ENCODE measurements at places on chromosomes 3 and 15.

- no peaks in the 10 kb centered on the region for H3K4me1 ChIP-seq
- no peaks in the 10 kb centered on the region for H3K36me3 ChIP-seq
- H3K27me3 ChIP-seq: peaks cover 10% of the 10 kb centered on the region
These were observed 24.1 kb downstream of the GJD2 start for GRCh38 chr15:34730701-34731100.

GRCh38 chr3:63580151-63580550 lies 72.3 kb upstream of the SNTN start:
- no peak overlapping the region for H3K4me3 ChIP-seq
- no peaks in the 10 kb centered on the region for H3K27me3 ChIP-seq
- H3K27ac ChIP-seq: no peak overlapping the region
- H3K36me3 ChIP-seq: no peaks in the 10 kb centered on the region
- H3K4me1 ChIP-seq: no peaks in the 10 kb centered on the region
- no peak for DNase-seq

- peaks cover 4% of the 10 kb centered on the region for H3K4me1 ChIP-seq
- no peak for DNase-seq
- peaks cover 21% of the 10 kb centered on the region for H3K27me3 ChIP-seq
- H3K36me3 ChIP-seq: no peaks in the 10 kb centered on the region
- H3K4me3 ChIP-seq: no peak overlapping the region
These were observed 1.9 kb downstream of the TMIE start for GRCh38 chr3:46703013-46703520.

DNA sequence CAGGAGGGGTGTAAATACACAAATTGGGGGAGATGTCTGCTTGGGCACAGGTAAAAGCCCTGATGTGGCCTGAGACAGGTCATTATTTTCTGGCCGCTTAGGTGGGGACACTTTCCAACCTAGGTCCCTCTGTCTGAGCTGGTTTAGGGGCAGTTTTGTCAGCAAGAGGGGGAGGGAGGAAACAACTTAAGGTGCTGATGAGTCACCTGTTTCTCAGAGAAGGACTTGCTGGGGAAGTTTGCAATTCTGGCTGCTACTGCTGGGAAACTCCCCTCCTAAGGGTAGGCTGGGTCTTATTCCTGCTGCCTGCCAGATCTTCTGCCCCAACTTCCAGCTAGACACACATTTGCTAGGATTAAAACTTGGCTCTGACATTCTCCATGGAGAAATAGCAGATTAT lies 4.8 kb upstream of the RHOV start:
- H3K36me3 ChIP-seq: no peaks in the 10 kb centered on the region
- H3K4me3 ChIP-seq: peak overlapping the region; percentile 16
- H3K27me3 ChIP-seq: peaks cover 2% of the 10 kb centered on the region
- DNase-seq: peak; percentile 51

DNA sequence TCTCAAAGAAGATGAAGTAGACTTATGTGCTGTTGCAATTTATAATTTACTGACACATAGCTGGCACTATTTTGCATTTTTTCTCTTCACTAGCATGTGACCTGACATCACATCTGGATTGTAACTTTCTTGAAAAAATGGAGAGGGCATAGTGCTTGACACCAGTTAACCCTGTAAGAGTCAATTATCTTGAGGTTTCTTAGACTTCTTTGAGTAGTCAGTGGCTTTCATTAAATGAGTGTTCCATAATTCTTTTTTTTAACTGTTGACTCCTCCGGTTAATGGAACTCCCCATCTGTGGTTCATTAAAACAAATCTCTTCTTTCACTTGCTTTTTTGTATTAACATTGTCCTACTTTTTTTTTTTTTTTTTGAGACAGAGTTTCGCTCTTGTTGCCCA lies 16.9 kb upstream of the PRKCI start:
- peaks cover 18% of the 10 kb centered on the region for H3K27me3 ChIP-seq
- DNase-seq: no peak
- no peak overlapping the region for H3K4me3 ChIP-seq
- no peaks in the 10 kb centered on the region for H3K4me1 ChIP-seq

- no peak overlapping the region for H3K27ac ChIP-seq
- H3K4me1 ChIP-seq: peaks cover 12% of the 10 kb centered on the region
- DNase-seq: no peak
- no peaks in the 10 kb centered on the region for H3K36me3 ChIP-seq
- H3K27me3 ChIP-seq: peaks cover 45% of the 10 kb centered on the region
These were observed 13.6 kb upstream of the GATM start for GRCh38 chr15:45391746-45392583.

- H3K36me3 ChIP-seq: peaks cover 34% of the 10 kb centered on the region
- DNase-seq: no peak
- no peak overlapping the region for H3K4me3 ChIP-seq
- H3K4me1 ChIP-seq: no peaks in the 10 kb centered on the region
These were observed 13.6 kb downstream of the HAPLN3 start for GRCh38 chr15:88881775-88882174.

GRCh38 chr15:23565395-23566070 lies at the start of gene MKRN3:
MKRN3 (plus strand) TSS chr15:23565674; CDS start chr15:23565783, 109 bp downstream.
- H3K4me3 ChIP-seq: peak within 1 kb of the TSS; percentile 74
- H3K27ac ChIP-seq: peak within 1 kb of the TSS; percentile 70
- DNase-seq: peak; percentile 5

GRCh38 chr3:18249126-18249525 lies 176.0 kb downstream of the SATB1 start:
- no peak overlapping the region for H3K27ac ChIP-seq
- DNase-seq: no peak
- H3K4me3 ChIP-seq: no peak overlapping the region
- H3K36me3 ChIP-seq: no peaks in the 10 kb centered on the region
- H3K4me1 ChIP-seq: no peaks in the 10 kb centered on the region

DNA sequence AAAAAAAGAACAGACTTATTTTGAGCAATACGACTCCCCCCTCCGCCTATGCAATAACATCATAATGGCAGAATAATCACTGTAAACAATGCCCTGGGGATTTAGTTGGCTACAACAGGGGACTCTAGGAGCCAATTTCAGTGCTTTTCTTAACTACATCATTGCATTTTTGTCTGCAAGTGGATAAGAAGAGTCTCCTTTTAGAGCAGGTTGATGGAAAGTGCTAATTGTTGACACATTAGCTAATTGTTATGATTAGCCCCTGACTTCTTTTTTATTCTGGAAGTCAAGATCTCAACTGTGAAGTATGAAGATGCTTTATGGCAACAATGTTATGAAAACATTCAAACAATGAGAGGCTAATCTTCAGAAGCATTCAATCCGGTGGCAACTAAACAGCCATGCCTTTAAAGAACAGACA lies 121.2 kb downstream of the MECOM start:
- no peak overlapping the region for H3K4me3 ChIP-seq
- DNase-seq: no peak
- no peak overlapping the region for H3K27ac ChIP-seq

DNA sequence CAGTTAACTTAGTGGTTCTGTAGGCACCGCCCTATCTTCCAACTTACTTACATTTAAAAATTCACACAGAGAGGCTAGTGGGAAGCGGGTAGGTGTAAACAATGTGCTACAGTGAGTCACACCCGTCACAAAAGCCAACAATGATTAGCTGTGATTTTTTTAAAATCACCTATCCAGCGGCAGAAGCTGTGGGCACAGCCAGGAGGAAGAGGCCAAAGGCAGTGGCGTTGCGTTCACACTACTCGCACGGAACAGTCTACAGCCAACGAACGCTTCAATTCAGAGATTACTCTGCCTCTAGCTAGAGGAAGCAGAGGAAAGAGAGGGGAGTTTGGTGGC lies 2.5 kb upstream of the NLGN1 start:
- H3K4me1 ChIP-seq: peaks cover 25% of the 10 kb centered on the region
- peaks cover 4% of the 10 kb centered on the region for H3K36me3 ChIP-seq
- H3K27me3 ChIP-seq: peaks cover 58% of the 10 kb centered on the region
- peak overlapping the region; percentile 80 for H3K4me3 ChIP-seq
- DNase-seq: no peak

- H3K4me1 ChIP-seq: no peaks in the 10 kb centered on the region
- DNase-seq: no peak
- H3K4me3 ChIP-seq: no peak overlapping the region
- no peak overlapping the region for H3K27ac ChIP-seq
- H3K27me3 ChIP-seq: peaks cover 3% of the 10 kb centered on the region
These were observed 27.4 kb upstream of the CHST2 start for GRCh38 chr3:143092191-143092590.

DNA sequence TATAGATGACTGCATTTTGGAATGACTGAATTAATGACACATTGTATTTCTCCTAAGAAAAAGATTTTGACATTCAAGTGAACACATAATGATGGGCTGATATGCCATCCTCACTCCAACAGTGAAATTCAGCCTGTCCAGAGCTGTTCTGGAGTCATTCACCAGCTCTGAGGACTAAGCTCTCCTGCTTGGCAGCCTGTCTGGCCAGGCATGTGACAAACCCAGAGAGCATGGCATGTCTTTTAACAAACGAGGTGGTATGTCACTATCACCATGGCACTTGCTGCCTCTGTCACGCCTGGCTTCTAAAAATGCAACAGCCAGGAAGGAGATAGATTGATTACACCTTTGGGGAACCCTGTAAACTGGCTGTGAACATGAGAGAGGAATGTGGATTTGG lies 1.4 kb downstream of the ACTC1 start:
- peaks cover 44% of the 10 kb centered on the region for H3K27me3 ChIP-seq
- H3K4me1 ChIP-seq: no peaks in the 10 kb centered on the region
- DNase-seq: no peak
- no peak overlapping the region for H3K27ac ChIP-seq

DNA sequence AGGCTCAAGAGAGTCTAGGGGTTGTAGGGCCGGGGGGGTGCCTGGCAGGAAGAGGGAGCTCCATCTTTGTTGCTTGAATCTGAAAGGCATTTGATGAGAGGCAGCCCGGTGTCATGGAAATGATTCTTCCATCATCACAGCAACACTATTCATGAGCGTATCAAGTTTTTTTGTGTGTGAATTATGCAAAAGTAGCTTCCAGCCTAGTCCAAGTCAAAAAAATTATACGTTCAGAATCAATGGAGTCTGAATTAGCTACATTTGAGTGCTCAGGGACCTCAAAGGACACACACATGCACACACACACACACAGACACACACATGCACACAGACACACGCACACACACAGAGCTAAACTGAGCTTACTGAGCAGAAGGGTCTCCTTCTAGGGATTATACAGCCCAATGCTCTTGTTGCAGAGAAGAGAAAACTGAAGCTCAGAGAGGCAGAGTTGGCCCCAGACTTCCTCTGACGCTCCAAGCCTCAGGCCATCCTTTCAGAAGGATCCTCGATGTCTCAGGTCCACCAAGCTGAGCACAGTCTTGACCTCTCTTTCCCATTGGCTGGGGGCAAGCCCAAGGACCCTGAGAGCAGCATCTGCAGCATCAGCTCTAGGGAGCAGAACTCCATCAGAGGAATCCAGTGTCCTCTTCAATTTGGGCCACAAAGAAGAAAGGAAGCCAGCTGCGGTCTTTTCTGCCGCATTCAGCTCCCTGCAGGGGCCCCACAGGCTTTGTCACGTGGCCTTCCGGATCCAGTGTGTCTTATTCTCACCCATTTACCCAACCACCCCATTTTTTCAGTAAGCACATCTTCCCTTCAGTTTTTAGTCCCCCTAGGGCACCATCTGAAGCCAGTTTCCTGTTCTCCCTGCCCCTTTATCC lies 228.0 kb downstream of the UACA start:
- peaks cover 34% of the 10 kb centered on the region for H3K4me1 ChIP-seq
- peak; percentile 57 for DNase-seq
- H3K4me3 ChIP-seq: peak overlapping the region; percentile 55
- peak overlapping the region; percentile 50 for H3K27ac ChIP-seq
- H3K27me3 ChIP-seq: peaks cover 20% of the 10 kb centered on the region
- H3K36me3 ChIP-seq: no peaks in the 10 kb centered on the region

DNA sequence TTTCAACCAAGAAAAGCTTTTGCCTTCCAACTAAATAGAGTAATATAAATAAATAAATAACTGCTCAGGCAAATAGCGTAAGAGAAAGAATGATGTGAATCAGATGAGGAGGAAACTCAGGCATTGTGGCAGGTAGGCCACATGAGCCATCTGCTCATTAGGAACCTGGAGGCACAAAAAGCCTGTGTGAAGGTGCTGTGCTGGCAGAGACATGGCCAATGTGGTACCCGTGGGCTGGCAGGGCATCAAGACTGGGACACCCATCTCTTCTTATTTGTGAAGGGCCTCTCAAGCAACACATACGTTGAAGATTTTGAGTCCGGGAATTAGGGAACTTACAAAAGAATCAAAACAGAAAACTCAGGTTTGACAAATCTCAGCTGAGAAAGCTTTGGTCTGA lies 9.5 kb downstream of the ANKRD34C start:
- H3K36me3 ChIP-seq: no peaks in the 10 kb centered on the region
- no peak overlapping the region for H3K27ac ChIP-seq
- H3K4me3 ChIP-seq: no peak overlapping the region
- H3K27me3 ChIP-seq: peaks cover 8% of the 10 kb centered on the region
- peaks cover 4% of the 10 kb centered on the region for H3K4me1 ChIP-seq

DNA sequence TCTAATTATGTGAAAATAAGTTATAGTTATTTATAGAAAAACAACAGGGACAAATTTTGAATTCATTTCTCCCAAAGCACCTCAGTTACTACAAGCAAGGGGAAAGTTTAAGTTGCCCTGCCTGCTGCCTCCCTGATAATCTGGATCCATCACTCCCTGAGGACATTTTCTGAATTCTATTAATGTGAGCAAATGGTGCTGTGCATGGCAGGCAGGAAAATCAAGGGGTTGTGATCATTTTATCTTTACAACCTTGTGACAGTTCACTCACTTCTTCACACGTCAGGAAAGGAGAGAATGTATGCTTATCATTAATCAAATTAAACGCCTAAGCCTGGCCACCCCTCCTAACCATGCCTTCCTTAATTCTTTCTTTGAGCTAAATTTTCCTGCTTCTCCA lies 39.3 kb downstream of the ITGB5 start:
- H3K4me3 ChIP-seq: no peak overlapping the region
- no peak for DNase-seq
- peaks cover 5% of the 10 kb centered on the region for H3K27me3 ChIP-seq
- H3K36me3 ChIP-seq: no peaks in the 10 kb centered on the region

GRCh38 chr3:94304954-94305353 lies 242.1 kb downstream of the NSUN3 start:
- no peaks in the 10 kb centered on the region for H3K4me1 ChIP-seq
- no peaks in the 10 kb centered on the region for H3K36me3 ChIP-seq
- H3K27me3 ChIP-seq: no peaks in the 10 kb centered on the region
- H3K27ac ChIP-seq: no peak overlapping the region

DNA sequence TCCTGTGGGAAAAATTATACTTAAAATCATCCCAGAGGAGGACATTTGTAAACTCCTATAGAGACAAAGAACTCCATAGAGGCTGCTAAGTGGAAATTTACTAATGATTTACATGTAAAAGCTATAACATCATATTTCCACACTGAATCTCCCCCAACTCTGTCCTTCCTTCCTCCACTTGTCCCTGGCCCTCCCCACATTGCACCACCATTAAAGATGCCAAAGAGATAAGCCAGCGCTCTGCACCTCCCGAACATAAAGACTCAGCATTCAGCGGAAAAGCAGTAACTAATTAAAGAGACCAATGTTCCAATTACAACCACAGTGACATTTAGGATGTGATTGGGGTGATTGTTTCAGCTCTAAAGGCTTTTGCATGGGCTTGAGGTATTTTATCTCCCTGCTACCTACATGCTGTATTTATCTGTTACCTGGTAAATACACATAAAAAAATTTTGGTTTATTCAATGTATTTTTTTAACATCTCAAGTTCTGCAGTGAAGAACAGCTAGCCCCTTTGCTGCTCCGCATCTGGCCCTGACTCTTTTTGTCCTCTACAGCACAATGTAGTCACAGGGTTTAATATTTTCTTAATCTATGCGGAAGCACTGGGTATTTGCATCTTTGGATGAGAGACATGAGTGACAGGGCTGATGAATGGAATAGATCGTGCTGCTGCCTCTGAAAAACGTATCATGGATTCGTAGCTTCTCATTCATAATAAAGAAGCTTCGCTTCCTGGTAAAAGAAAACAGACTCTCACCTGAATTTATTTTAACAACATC lies 35.3 kb upstream of the B3GNT5 start:
- H3K36me3 ChIP-seq: no peaks in the 10 kb centered on the region
- no peaks in the 10 kb centered on the region for H3K27me3 ChIP-seq
- no peak overlapping the region for H3K27ac ChIP-seq
- DNase-seq: no peak
- no peak overlapping the region for H3K4me3 ChIP-seq

Data from activated T-helper 1 cell treated with anti-CD3 and anti-CD28 coated beads, Interleukin-12 subunit alpha, Interleukin-12 subunit beta, Interleukin-2, Interleukin-4 antibody, amounts not matched to agents 30 ng/mL and 10 ng/mL and 1 ng/mL, durations not matched to agents 14 hours and 24 hours and 36 hours (primary cell).